ENCODE measurements at places on chromosomes 3 and 15. TPM values are rescaled to one million over a fixed set of nuclear protein-coding genes. Genes with fewer than 3 reads are reported as not detected.

DNA sequence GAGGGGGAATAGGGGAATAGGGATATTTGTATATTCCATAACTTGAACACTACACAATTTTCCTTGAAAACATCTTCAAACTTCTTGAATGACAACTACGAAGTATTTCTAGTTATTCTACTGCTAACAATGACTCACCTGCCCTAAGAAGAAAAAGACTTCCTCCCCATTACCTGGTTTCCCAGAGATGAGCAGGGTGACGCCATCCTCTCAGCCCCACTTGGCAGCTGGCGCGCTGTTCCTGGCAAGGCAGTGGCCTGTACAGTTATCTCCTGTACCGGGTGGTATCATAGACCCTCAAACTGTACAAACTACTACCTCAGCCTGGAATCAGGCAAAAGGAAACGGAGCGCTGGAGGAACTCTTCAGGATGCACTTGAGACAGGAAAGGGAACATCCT lies 10.4 kb downstream of the WDR82 start:
- DNase-seq = no peak

DNA sequence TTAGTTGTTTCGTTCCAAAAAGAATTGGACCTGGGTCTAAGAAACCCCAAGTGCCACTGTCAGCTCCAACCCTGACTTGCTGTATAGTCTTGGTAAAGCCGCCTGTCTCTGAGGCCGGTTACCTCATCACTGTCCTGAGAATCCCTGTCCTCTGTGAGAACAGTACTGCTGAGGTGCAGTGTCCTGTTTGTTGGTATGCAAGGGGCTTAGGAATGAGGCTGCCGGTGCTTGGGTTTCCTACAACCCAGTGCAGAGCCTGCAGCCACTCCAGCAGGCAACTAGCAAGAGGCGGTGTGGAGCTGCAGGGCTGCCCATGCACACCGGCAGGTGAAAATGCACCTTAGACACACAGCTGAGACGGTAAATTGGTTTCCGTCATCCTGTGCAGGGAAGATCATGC lies 52.0 kb upstream of the ATG7 start:
- DNase-seq = no peak

Gene PPP2R3A
- total RNA-seq = 36.3 TPM

Gene ZPLD1
- not detected for total RNA-seq

Gene GRIP2
- 8.2 TPM for total RNA-seq

Gene CPNE9
- total RNA-seq = 0.41 TPM

Gene POTEB2
- total RNA-seq = not detected
